ENCODE measurements at places on chromosomes 5 and 9. TPM values are rescaled to one million over a fixed set of nuclear protein-coding genes. Genes with fewer than 3 reads are reported as not detected.

- peaks cover 13% of the 10 kb centered on the region for H3K4me1 ChIP-seq
- no peak for DNase-seq
- H3K4me3 ChIP-seq = no peak overlapping the region
- no peaks in the 10 kb centered on the region for H3K27me3 ChIP-seq
- H3K36me3 ChIP-seq = peaks cover 50% of the 10 kb centered on the region
Observed at GRCh38 chr9:131149688-131150053, 24.3 kb downstream of the NUP214 start.

DNA sequence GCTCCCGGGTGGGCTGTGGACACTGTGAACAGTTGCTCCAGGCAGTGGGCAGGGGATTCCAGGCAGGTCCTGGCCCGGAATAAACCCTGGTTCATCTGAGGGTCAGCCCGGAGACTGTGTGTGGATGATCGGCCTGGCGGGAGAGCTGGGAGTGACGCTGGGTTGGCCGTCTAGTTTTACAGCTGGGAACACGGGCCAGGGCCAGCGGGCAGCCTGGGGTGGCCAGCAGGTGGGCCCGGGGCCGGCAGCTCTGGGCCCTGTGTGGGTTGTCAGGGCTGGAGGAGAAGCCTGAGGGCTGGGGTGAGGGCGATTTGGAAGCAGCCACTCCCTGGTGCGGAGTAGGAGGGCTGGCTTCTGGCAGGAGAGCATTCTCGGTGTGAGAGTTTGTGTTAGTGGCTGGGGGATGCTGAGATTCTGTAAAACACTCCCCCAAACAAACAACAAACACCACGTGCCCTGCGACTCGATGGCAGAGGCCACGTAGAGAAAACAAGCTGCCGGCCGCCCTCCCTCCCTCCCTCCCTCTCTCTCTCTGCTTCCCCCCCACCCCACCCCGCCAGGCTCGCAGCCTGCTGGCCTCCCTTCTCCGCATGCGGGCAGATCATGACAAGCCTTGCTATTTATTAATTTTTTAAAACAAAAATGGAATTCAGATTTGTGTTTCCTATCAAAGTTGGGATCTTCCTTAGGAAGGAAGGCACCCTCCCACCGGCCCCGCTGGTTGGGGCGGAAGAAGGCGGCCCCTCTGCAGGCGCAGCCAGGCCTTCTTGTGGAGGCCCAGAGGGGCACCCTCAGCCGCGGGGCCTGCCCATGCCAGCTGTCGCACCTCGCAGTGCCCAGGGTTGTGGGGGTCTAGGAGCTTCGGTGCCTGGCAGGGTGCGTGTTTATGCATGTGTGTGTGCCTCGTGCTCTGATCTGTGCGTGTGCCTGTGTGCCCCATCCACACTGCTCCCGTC is 49.5 kb downstream of the RXRA start:
- H3K4me3 ChIP-seq = no peak overlapping the region
- peaks cover 17% of the 10 kb centered on the region for H3K4me1 ChIP-seq
- no peak for DNase-seq
- H3K27ac ChIP-seq = peak overlapping the region; percentile 33

Gene SLC27A6
- total RNA-seq = not detected

- no peaks in the 10 kb centered on the region for H3K27me3 ChIP-seq
- peak overlapping the region; percentile 36 for H3K27ac ChIP-seq
- DNase-seq = no peak
- H3K4me3 ChIP-seq = no peak overlapping the region
Observed at GRCh38 chr5:68419081-68419636, 203.6 kb downstream of the PIK3R1 start.

DNA sequence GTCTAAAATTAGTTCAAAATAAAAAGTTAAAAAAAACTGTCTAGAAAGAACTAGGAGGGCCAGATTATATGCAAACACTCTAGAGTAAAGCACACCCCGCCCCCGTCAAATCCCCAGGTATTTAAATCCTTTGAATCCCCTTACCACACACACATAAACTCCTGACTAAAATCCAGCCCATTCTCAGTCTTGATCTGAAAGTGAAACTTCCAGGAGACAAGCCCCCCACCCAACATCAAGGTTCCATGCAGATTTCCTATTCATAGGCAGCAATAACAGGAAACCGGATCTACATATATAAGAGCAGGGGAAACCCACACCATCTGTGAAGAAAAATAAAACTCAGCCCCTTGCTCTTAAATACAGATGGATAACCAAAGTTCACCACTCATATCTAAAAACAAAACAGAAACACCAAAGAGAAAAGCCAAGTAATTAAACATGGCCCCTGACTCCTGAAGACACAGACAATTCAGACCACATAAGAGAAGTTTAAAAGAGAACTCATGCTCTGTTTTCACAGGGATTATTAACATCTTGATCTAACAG is 42.3 kb downstream of the MARCHF3 start:
- peak overlapping the region; percentile 63 for H3K4me3 ChIP-seq
- peaks cover 46% of the 10 kb centered on the region for H3K4me1 ChIP-seq
- H3K27ac ChIP-seq = peak overlapping the region; percentile 75
- H3K27me3 ChIP-seq = no peaks in the 10 kb centered on the region
- no peaks in the 10 kb centered on the region for H3K36me3 ChIP-seq

- DNase-seq = no peak
- peaks cover 10% of the 10 kb centered on the region for H3K36me3 ChIP-seq
- no peaks in the 10 kb centered on the region for H3K27me3 ChIP-seq
- no peak overlapping the region for H3K27ac ChIP-seq
- no peak overlapping the region for H3K4me3 ChIP-seq
Observed at GRCh38 chr9:17272536-17272935, 137.7 kb downstream of the CNTLN start.

Gene C5orf63
- total RNA-seq = 12.9 TPM

DNA sequence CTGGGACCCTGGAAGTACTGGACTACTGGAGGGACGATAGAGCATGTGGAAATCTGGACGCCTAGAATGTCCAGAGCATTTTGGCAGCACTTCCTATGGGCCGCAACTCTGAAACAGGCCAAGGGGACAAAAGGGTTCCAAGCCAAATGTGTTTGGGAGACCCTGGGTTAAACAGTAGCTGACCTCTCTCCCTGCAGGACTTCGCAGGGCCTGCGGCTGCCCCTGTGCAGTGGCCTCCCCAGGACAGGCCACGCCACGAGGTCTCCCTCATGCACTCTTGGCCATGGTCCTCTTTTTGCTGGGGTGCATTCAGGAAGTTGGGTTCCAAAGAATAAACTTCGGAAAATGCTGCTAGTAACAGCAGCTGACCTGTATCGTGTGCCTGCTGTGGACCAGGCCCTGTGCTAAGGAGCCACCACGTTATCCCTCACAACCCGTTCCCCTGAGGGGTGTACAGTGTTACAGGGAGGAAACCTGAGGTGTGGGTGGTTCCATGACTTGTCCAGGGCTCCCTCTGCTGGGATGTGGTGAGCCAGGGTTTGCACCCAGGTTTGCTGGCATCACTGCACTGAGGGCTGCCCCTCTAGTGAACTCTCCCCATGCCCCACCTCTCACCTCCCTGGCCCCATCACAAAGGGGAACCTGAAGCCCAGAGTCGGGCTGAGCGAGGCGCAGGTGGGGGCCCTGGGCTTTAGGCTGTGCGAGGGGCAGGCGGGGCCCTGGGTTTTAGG is 79.4 kb downstream of the AMBP start:
- H3K4me3 ChIP-seq = no peak overlapping the region
- no peaks in the 10 kb centered on the region for H3K36me3 ChIP-seq
- DNase-seq = peak; percentile 53
- no peak overlapping the region for H3K27ac ChIP-seq
- H3K27me3 ChIP-seq = no peaks in the 10 kb centered on the region

DNA sequence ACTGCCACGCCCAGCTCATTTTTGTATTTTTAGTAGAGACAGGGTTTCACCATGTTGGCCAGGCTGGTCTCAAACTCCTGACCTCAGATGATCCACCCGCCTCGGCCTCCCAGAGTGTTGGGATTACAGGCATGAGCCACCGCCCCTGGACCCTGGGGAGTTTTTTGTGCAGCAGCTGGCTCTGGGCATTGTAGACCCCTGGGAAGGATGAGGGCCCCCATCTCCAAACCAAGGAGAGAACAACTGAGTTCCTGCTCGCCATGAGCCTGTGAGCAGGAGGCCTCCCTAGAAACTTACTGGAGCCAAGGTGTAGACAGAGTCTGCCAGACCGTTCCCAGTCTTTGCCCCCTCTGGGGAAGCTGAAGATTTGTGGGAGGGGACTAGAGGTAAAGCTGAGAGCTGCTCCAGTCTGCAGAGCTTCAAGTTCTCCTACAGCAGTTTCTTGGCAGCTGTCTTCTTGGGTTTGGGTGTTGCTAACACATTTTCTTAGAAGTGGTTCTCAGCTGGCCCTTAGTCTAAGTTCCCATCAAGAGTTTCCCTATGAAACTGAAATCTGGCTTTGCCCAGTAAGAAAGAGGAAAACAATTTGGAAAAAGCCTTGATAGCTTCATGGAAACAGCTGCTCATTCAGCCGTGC is 12.4 kb downstream of the NUDT2 start:
- no peak overlapping the region for H3K4me3 ChIP-seq
- DNase-seq = no peak
- H3K36me3 ChIP-seq = peaks cover 5% of the 10 kb centered on the region
- no peaks in the 10 kb centered on the region for H3K27me3 ChIP-seq
- no peak overlapping the region for H3K27ac ChIP-seq

Gene SCAI
- 13.0 TPM for total RNA-seq

Gene MYO10
- total RNA-seq = not detected

DNA sequence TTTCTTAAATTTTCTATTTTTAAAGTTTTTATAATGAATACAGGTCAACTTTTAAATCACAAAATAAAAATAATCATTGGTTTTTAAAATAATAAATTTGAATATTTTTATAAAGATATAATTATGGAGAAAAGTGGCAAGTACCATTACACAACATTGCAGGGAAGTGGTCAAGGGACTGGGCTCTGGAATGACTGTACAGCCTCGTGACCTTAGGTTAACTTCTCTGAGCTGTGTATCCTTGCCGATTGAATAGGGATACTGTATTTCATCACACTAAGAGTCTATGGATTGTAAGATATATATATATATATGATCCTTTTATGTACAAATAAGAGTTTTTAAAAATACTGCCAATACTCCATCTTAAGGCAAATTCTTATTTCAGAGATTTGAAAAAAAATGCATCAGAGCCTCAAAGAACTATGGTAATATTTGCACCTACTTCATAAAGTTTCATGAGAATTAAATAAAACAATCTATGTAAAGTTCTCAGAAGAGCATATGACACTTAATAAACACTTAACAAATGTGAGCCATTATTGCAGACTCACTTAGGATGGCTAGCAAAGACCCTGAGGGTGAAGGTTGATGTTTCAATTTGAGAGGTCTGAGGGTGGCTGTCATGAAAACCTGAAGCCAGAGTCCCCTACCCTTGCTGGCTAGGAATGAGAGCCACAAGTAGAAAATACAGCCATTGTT is 136.5 kb downstream of the CCDC192 start:
- peaks cover 5% of the 10 kb centered on the region for H3K4me1 ChIP-seq
- no peak overlapping the region for H3K27ac ChIP-seq
- no peak overlapping the region for H3K4me3 ChIP-seq
- no peak for DNase-seq
- no peaks in the 10 kb centered on the region for H3K36me3 ChIP-seq
- no peaks in the 10 kb centered on the region for H3K27me3 ChIP-seq

DNA sequence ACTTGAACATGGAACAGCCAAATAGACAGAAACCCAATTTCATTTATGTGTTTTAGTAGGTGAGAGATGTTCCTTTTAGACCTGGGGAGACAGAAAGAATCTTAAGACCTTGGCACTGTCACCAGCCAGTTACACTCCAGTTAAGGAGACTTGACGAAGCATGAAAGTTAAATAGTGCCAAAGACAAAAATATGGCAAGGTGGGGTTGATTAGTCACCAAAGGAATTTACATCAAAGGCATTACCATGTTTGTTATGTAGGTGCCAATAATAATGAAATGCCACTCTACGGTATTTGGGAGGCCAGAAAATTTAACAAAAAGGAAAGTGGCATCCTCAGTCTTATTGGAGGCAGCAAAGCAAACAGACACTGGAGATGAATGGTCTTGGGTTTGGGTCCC is 9.2 kb upstream of the IL12B start:
- H3K36me3 ChIP-seq = peaks cover 6% of the 10 kb centered on the region
- no peaks in the 10 kb centered on the region for H3K27me3 ChIP-seq
- no peak for DNase-seq
- H3K4me1 ChIP-seq = peaks cover 70% of the 10 kb centered on the region
- H3K4me3 ChIP-seq = no peak overlapping the region

DNA sequence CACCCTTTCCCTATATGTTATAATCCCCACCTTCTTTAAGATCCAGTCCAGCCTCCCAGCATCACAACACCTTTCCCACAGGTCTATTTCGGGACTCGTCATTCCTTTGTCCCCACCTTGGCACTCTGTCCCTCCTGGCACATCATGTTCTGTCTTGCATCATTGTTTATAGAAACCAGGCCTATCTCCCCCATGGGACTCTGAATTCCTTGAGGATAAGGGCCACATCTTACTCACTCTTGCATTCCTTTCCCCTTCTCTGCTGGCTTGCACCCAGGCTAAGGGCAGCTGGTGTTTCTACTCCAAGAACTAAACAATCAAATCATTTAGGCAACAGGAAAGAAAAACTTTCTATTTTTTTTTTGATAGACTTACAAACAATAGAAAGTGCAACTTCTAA is 205.7 kb downstream of the AGTPBP1 start:
- H3K27me3 ChIP-seq = no peaks in the 10 kb centered on the region
- no peak overlapping the region for H3K27ac ChIP-seq
- no peak overlapping the region for H3K4me3 ChIP-seq
- no peaks in the 10 kb centered on the region for H3K36me3 ChIP-seq
- no peaks in the 10 kb centered on the region for H3K4me1 ChIP-seq

DNA sequence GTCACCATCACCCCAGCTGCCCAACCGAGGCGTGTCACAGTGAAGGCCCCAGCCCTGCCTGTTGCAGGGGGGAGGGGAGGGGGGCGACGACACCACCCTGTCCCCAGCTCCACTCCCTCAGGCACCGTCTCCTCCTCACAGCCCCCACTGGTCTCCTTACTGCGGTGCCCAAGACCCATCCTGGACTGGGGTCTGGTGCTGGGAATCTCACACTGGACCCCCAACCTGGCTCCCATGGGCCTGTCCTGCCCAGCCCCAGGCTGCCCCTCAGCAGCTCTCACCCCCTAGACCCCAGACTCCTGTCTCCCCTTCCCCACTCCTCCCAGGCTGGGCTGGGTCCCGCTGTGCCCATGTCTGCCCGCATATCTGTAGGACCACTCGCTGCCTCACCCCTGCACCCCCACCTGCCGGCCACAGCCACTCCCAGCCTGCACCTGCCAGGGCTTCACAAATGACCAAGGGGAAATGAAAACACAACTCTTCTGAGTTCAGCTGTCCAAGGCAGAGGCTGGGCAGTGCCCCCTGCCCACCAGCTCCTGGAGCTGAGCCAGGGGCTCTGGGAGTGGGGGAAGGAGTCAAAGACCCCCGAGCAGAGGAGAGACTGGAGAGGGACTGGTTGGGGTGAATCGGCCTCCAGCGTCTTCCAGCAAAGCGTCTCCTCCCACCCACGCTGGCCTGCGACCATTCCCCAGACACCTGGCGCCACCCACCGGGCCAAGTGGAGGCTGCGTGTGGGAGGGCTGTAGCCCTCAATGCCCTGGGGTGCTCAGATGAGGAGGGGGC is 32.6 kb upstream of the EGFL7 start:
- DNase-seq = peak; percentile 75
- no peak overlapping the region for H3K27ac ChIP-seq
- no peaks in the 10 kb centered on the region for H3K36me3 ChIP-seq

Measured in natural killer cell treated with Interleukin-12 subunit alpha and Interleukin-12 subunit beta and Interleukin-15 and Interleukin-18, amount 100 ng/mL, for 72 hours (primary cell).